ENCODE measurements at places on chromosomes 6 and 20.

GRCh38 chr20:5030348-5031205, 29.3 kb upstream of the SLC23A2 start:
- no peak for DNase-seq

DNA sequence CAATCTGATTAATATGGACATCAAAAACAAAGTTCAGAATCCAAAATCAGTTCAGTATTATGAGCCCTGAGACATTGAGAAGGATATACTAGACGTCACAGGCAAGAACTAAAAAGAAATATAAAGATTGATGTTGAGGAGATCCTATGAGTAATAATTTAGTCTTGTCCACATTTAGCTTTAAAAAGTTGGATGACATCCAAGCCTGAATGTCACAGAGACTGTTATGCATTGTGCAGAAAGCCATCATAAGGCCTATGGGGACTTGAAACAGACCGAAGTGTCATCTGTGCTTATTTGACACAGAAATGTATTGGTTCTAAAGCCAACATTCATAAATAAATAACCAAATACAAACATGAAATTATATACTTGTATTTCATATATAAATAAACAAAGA, 581.8 kb upstream of the MMS22L start:
- no peak for DNase-seq

GRCh38 chr6:26025047-26025893, 62.0 kb upstream of the HFE start:
- DNase-seq, result peak; percentile 56

DNA sequence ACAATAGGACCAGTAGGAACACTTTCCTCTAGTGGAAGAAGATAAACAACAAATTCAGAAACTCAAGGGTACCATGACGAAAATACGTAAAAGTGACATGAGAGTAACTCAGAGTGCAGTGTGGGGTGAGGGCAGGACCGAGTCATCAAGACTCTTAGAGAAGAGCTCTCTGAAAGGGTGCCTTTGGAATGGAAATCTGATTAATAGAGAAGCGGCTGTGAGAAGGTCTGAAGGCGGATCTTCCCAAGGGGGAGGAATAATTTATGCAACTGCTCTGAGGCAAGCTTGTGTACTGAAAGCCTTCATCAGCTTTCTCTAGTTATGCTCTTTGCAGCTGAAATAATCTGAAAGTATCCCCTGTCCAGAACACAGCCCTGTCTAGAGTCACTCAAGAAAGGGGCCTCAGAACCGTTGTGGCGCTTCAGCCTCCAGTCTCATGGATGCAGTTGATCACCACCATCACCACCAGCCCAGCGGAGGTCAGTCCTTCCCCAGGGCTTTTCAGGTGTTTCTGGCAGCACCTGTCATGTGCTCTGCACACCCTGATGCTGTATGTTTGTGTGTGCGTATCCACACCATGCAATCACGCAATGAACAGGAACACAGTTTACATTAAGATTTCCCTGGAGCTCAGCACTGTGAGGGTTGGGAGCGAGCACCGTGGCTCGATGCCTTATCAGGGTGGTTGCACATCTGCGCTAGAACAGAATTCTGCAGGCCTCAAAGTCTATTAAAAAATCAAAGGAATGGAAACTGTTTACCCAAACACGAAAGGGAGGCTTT, 396.5 kb downstream of the SMOC2 start:
- DNase-seq, result no peak

GRCh38 chr20:60255866-60256265, 297.6 kb downstream of the CDH26 start:
- no peak for DNase-seq

DNA sequence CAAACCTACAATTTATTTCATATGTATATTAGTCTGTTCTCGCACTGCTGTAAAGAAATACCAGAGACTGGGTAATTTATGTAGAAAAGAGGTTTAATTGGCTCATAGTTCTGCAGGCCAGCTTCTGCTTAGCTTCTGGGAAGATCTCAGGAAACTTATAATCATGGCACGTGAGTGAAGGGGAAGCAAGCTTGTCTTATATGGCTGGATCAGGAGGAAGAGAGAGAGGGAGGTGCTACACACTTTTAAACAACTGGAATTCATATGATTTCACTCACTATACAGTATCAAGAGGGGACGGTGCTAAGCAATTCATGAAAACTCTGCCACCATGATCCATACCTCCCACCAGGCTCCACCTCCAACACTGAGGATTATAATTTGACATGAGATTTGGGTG, 29.9 kb downstream of the PHACTR2 start:
- DNase-seq, result peak; percentile 17

DNA sequence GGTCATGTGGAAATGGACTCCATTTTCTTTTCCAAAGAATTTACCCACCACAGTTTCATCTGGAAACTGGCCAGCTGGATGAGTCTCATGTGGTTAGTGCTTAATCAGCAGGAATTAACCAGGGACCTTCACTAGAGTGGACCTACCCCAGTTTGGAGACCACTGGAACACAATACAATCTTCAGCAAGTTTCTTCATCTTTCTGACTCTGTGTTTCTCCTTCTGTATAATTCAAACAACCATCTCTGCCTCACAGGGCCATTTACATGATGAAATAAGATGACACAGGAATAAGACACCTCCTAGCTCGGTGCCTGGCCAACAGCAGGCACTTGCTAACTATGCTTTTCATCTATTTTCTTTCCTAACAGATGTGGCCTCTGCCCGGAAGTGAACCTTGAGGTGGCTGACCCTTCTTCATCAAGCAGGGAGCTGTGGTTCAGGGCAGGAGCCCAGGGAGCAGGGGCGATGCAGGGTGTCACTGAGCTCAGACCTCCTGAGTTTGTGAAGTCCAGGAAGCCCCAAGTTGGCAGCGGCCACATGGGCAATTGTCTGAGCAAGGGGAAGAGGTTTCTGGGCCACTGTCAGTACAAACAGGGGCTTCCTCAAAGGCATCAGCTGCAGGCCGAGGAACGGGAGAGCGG, 98.8 kb downstream of the SOD2 start:
- no peak for DNase-seq

GRCh38 chr6:11231564-11232192, 790 bp downstream of the NEDD9 start:
- peak; percentile 76 for DNase-seq

DNA sequence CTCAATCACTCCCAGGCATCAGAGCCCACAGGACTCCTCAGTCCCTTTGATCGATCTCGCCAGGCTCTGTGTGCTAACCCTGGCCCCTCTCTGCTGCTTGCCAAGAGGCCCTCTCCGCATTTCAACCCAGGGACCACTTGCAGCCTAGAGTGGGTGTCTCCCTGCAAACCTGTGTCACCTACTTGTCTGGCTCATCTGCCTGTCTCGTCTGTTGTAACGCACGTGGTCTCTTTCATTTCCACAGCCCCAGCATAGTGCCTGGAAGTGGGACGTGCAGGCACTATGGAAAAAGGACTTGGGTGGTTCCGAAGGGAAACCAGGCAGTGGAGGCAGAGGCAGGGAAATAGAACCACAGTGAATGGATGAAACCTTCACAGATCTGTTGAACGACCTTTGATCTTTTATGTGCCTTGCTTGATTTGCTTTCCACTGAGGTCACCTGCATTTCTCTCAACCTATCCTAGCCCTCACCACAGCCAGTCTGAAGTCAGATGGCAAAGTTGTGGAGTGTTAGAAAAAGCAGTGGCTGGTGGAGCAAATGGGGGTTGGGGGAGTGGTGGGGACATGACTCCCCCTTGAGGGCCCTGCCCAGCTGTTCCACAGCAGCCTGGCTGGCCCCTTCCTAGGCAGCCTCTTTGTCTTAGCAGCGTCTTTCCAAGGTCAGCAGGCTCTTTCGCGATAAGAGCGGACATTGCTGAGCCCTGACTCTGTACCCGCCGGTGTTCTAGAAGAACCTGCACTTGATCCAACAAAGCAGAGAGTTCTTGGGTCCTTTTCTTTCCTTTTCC, 55.8 kb upstream of the TAGAP start:
- DNase-seq, result no peak

GRCh38 chr6:53532942-53533341, 12.0 kb downstream of the GCLC start:
- no peak for DNase-seq

DNA sequence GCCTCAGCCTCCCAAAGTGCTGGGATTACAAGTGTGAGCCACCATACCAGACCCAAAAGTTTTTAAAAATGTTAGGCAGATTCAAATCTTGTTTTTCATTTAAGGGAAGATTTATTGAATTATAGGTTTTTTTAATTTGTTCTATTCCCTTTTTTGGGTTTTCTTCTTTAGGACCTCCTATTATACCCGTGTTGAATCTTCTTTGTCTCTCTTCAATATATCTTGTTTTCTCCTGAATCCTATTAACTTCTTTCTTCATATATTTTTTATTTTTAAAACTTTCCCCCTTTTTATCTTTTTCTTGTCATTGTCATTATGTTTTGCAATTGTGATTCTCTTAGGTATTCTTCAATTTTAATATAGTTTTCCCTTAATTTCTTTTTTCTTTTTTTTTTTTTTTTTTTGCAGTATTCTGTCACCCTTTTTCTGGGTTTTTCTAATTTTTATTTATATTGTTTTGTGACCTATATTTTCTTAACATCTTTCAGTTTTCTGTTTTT, 45.9 kb upstream of the NOP56 start:
- no peak for DNase-seq

DNA sequence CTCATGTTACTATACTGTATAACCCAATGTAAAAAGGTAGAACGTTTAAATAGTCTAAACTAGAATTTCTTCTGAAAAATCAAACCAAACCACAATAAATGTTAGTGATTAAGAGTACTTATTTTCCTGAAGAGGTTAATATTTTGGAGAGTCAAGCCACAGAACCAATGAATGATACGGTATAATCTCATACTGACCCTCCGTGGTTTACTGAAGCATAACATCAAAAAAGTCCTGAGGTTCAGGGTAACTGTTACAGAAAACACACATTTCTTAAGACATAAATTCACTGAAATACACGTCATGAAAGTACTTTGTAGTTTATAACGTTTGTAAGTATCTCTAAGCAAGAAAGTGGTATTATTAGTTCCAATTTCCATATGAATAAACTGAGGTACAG, 28.9 kb downstream of the ESF1 start:
- DNase-seq, result no peak

- DNase-seq, result no peak
These were observed at the start of gene TFAP2B for GRCh38 chr6:50818673-50819072. TSS of gene TFAP2B (plus strand) at chr6:50818871. CDS start at chr6:50818892, 21 bp downstream.

DNA sequence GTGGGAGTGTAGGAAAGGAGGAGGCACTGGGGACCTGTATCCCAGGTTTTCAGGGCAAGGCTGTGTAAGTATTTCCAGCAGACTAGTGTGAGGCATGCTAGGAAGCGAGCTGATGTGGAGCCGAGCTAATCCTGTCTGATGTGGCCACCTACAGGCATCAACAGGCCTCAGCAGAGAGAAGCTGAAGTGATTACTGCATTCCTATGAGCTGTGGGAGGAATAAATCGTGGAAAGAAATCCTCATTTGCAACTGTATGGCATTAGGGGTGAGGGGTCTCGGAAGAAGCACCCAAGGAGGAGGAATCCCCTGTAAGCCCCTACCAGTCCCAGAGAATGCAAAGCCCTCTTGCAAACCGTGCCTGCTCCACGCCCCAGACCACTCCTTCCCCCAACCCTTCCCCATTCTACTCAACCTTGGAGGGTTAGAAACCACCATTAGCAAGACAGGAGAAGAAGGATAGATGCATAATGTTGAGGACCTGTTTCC, 41.6 kb downstream of the C6orf15 start:
- peak; percentile 71 for DNase-seq

GRCh38 chr20:51061418-51062045, 38.6 kb upstream of the KCNG1 start:
- no peak for DNase-seq

GRCh38 chr20:36645998-36646397, at the start of gene SLA2:
TSS of gene SLA2 (minus strand) at chr20:36646196. CDS start at chr20:36641335, 4,861 bp downstream.
- peak; percentile 12 for DNase-seq

DNA sequence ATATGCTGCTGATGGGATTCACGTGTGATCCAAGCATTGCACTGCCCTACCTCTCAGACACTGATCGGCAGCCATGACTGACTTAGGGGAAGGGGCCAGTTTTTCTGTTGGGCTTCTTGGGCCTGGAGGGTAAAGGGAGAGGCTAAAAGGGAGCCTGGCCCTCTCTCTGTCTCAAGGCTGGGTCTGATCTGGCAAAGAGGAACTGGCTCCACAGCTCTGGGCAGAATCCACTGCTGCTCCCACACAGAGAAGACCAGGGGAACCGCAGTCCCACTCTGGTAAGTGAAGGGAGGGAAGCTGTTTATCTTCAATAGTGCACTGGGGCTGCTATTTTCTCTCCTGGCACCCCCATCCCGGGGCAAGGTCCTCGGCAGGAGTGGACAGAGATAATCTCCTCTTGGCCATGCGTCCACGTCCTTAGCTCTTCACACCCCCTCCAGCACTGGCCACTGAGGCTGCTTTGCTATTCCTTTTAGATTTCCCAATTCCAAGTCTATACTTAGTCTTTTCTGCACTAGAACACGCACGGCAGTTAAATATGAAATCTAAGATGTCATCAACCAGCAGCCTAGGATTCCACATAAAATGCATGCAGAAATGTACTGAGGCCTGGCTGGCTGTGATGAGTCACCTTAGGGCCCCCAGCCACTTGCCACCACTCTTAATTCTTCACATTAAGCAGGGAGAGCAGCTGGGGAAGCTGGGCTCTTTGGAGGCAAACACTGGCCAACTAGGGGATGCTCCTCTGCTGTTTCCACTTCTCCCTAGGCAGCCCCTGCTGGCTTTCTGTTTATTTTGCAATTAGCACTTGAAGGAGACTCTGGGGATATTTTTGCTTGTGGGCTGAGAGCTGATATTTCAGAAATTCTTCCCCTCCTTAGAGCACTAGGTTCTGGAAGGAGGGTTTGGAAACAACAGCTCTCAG, 87.8 kb upstream of the ARMC2 start:
- no peak for DNase-seq

- DNase-seq, result peak; percentile 76
These were observed 66.3 kb upstream of the DST start for GRCh38 chr6:56708810-56709597.

DNA sequence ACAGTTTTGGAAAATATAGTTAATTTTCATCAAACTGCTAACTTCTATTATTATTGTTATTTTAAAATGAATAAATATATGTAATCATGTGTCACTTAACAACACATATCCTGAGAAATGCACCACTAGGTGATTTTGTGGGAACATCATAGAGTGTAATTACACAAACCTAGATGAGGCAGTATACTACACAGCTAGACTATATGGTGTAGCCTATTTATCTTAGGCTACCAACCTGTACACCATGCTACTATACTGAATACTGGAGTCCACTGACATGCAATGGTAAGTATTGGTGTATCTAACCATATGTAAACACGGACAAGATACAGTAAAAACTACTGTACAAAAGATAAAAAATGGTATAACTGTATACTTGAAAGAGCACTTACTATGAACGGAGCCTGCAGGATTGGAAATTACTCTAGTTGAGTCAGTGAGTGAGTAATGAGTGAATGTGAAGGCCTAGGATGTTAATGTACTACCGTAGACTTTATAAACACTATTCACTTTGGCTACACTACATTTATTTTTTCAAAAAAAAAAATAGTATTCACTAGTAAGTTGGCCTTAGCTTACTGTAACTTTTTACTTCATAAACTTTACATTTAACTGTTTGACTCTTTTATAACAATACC, 72.4 kb downstream of the ASCC3 start:
- no peak for DNase-seq

DNA sequence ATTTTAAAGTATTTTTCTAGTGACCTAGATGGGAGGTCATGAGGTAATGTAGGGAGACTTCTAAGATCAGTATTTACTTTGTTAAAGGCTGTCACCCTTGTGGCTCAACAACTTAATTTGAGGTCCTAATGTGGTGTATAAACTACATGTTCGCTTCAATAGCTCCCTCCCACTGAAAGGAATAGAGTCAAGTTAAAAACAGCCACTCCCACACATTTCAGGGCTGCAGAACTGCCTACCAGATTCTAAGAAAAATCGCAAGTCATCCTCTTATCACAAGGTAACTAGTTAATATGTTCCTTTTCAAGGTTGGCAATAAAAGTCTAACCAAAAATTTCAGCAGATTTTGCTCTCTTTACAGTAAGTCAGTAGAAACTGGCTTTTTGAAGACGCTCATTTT, 15.1 kb downstream of the GSTA1 start:
- no peak for DNase-seq

Data from dermis blood vessel endothelial cell (primary cell).